ENCODE measurements at places on chromosomes 2 and 18. TPM values are rescaled to one million over a fixed set of nuclear protein-coding genes. Genes with fewer than 3 reads are reported as not detected.
A peak's percentile ranks its signal among the peaks of the same experiment; 100 is the strongest.

Gene PLCD4
- 41.8 TPM for total RNA-seq

DNA sequence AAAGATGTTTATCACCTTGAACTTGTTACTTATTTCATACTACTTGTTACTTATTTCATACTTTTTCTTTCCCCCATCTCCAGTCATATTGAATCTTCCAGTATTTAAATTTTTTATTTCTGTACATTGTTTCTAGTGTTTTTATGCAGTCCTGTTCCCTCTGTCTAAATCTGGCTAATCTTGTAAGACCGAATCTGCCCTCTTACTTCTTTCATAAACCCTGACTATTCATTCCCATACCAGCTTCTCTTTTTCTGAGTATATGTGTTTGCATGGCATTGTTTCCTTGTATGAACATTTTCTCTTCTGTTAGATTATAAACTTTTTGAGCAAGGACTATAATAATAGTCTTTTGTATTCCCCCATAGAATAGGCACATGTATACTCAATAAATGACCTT lies 131.7 kb downstream of the TAF4B start:
- DNase-seq, result no peak

DNA sequence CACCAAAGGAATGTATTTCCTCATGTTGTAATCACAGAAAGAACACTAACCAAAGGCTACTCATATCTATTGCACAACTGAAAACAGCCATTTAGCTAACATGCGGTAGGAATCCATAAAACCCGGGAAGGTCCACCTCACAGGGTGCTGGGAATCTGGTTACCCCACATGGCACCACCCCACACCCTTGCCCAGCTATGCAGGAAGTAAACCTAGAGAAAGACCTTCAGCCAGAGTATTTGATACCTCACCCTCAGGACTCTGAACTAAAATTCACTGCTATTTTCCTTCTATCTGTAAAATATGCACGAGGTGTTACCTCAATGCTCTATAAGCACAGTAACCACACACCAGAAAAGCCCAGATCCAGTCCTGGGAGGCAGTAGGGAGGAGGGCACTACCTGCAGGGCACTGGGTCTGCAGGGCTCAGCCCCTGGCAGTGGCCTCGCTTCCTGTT lies 45.8 kb downstream of the PTPN2 start:
- no peak for DNase-seq

Gene DSG2
- 2.3 TPM for total RNA-seq

DNA sequence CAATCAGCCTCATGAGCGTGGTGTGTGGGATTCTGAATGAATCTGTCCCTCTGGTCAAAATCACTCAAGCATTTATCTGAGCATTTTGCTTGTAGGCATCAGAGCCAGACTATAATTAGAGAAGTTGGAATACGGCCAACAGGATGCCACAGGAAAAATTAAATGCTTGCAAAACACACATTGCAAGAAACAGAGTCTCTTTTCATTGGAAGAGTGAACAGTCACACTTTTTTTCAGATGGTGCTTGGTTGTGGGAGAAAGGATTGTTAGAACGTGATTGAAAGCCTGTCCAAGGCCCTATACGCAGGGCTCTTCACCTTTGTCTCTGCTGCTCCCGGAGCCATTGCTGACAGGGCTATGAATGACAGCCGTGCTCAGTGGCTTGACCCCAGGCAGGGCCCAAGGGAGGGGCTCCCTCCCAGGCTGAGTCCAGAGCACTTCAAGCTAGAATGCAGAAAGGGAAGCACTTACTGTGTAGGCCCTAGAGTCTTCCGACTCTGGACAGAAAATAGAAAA lies 59.8 kb downstream of the SNTG2 start:
- peak; percentile 18 for DNase-seq

GRCh38 chr18:49652881-49653724 lies 91.2 kb downstream of the LIPG start:
- peak; percentile 35 for DNase-seq

- DNase-seq, result peak; percentile 42
These were observed 6.9 kb upstream of the STAT1 start for GRCh38 chr2:191020742-191021381.
